Progenitor cell of endocrine pancreas (in vitro differentiated cells): ENCODE measurements at places on chromosomes 5 and 9. TPM values are rescaled to one million over a fixed set of nuclear protein-coding genes. Genes with fewer than 3 reads are reported as not detected.

DNA sequence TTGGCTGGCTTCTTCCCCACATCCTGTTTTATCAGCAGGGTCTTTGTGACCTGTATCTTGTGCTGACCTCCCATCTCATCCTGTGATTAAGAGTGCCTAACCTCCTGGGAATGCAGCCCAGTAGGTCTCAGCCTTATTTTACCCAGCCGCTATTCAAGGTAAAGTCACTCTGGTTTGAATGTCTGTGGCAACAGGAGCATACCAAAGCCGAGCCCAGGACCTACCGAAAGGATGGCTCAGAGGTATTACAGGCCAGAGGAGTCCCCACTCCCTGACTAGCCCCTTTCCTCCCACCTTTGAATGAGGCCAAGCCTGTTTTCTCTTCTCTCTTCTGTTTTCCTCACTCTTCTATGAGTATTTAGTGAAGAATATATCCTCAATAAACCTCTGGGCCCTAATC, 271.3 kb downstream of the OSTF1 start:
- DNase-seq: no peak

Gene ST8SIA4
- 5.5 and 6.8 TPM in 2 replicates for total RNA-seq

DNA sequence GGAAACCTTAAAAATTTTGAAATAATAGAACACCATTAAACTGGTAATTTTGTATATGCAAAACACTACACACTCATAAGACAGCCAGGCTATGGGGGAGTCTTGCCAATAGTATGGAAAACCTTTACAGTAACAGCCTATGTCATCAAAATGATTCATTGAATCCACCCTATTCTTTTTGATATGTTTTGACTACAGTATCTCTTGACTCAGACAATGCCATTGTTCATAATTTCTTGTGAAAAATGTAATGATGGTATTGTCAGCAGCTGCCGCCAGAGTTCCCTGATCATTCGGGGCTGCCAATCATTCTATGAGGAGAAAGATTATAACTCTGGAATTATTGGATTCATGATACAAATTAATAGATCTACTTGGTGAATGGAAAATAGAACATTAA, 101.4 kb upstream of the POC5 start:
- DNase-seq: no peak

DNA sequence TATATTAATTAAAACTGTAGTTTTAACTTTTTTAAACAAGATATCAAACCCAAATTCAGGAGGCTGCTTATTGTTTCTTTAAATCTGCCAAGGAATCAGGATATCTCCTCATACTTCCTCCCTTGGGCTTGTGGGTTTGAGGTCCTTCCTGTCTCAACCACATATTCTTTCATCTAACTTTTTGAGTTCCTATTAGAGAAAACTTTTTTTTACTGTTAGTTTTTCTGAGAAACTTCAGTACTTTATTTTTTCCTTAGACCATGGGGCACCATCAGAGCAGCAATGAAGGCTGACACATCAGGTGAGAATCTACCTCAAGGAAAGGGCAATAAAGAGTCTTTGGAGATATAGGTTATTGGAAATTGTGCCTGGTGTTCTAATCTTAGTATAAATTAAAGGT, 56.7 kb downstream of the TSSK1B start:
- DNase-seq: no peak

- DNase-seq: no peak
Measured at GRCh38 chr9:136255896-136256890, 10.6 kb upstream of the QSOX2 start.

GRCh38 chr9:137049544-137050449, 3.8 kb upstream of the NPDC1 start:
- peak; percentile 49 for DNase-seq

DNA sequence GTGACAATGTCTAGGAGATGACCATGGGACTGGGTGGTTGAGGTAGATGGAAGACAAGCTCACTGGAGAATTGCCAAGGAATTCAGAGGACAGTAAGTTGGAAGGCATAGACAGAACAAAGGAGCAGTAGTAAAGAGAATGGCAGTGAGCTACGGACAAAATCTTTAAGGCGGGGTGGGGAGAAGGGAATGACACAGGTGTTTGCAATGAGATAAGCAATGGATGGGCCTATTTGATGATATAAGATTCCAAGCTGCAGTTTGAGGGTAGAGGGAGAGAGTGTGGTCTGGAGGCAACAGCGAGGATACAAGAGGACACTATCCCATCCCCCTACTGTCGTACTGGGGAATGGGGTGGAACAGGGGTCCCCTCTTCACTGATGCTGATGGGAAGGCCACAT, 14.4 kb downstream of the PTTG1 start:
- DNase-seq: no peak

DNA sequence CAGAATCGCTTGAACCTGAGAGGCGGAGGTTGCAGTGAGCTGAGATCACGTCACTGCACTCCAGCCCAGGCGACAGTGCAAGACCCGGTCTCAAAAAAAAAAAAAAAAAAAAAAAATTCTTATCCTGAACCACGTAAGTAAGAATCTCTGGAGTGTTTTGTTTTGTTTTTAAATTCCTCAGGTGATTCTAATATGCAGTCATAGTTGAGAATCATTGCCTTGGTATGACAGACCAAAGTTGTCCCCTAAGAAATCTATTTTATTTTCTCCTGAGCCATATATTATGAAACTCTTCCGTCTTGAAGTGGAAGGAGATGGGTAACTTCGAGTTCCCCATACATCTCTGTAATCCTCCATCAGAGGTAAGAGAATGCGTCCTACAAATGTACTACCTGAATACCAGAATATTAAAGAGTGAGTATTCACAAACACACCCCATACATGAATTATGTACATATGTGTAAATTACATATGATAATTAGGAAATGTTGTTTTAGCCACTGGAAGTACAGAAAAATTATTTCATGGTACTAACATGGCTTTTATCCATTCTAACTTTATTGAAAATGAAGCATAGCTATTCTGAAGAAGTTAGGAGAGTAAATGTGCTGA, 26.7 kb upstream of the SVEP1 start:
- no peak for DNase-seq

DNA sequence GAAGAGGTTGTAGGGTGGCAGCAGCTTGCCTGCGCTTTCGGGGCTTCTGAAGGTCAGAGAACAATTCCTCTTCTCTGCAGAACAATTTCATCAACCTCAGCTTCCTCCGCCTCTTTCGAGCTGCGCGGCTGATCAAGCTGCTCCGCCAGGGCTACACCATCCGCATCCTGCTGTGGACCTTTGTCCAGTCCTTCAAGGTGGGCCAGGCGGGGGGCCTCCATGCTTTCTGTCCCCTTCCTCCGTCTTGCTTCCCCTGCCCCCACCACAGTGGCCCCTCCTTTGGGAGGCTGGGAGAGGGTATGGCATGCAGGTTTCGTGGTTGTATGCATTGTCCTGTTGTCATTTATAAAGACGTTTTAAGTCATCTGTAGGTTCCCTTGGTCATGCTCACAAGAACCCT, 195.8 kb downstream of the CACNA1B start:
- no peak for DNase-seq
